GM12891 (cell line): ENCODE measurements at places on chromosomes 2 and 18.

- no peak for DNase-seq
Observed at GRCh38 chr2:240402566-240403272, 32.7 kb upstream of the GPC1 start.

DNA sequence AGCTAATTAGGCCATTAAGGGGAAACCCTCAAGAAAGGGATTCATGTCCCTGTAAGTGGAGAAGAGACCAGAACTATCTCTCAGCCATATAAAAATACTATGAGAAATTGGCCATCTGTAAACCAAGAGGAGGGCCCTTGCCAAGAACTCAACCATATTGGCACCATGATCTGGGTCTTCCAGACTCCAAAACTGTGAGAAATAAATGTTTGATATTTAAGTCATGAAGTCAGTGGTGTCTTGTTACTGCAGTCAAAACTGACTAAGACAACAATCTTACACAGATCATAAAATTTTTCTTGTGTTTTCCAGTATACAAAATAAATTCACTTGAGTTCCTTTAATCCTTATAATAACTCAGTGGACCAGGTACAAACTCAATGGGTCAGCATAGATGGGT is 589.8 kb upstream of the CDH2 start:
- no peak for DNase-seq

DNA sequence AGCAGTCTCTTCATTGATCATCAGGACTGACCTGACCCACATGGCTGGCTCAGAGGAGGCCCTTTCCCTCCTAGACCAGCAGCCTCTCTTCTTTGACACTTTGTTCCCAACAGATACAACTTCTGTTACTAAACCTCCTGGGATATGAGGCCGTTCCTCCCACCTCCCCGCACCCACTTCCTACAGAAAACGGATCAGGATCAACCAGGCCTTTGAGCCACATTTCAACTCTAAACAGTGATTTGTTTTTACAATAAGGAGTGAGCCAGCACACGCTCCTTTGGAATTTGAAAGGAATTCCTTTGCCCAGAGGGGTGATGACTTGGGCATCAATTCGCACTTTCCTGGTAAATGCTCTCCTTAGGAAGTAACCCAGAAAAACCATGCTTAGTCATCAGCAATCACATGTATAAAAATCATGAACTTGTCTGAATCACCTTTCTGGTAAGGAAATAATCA is 180.4 kb downstream of the FAM124B start:
- DNase-seq, result no peak

- no peak for DNase-seq
Observed at GRCh38 chr18:7255643-7256042, 24.8 kb downstream of the LRRC30 start.

- DNase-seq, result no peak
Observed at GRCh38 chr2:25044011-25044410, 2.1 kb downstream of the EFR3B start.

DNA sequence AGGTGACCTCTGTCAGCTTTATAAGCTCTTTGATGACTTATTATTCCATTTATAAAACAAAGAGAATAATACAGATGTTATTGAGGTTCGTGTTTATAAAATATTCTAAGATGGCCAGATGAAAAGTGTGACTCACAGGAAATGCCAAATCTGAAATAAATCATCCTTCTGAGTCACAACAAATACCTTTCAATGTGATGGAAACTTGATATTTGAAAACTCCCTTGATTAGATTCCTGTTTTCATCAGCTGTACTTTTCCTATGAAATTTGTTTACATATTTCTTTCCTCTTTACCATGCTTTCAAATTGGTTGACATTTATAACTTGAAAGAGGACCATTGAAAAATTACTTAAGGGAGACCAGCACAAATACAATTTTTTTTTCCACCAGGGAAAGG is 30.6 kb upstream of the PPP1R1C start:
- no peak for DNase-seq

- no peak for DNase-seq
Observed at GRCh38 chr18:46893360-46893759, 23.9 kb downstream of the PIAS2 start.
